ENCODE measurements at places on chromosomes 2 and 18.
A peak's percentile ranks its signal among the peaks of the same experiment; 100 is the strongest.

GRCh38 chr2:61534926-61535325 is 3.2 kb downstream of the XPO1 start:
- DNase-seq: no peak

GRCh38 chr2:167192833-167193232 is 304.6 kb downstream of the XIRP2 start:
- no peak for DNase-seq

DNA sequence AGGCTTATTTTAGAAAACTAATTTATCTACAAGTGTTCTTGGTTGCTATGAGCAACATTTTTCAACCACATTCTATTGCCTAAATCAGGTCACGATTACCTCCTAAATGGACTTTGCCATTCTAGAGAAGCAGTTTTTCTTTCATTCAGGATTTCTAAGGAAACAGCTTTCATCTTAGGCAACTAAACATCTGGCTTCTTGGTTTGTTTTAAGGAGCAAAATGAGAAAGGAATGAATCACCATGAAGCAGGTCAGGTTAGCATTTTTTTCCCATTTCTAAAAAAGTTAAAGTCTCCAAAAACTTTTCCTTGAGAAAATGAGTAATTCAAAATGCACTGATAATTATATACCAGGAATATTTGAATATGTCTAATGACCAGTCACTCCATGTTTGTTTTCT is 114.8 kb downstream of the GAREM1 start:
- no peak for DNase-seq

GRCh38 chr2:186101616-186102015 is 363.0 kb downstream of the FSIP2 start:
- no peak for DNase-seq

GRCh38 chr2:58651930-58652329 is 410.8 kb upstream of the FANCL start:
- DNase-seq: no peak

GRCh38 chr18:9825571-9826073 is 60.2 kb upstream of the TXNDC2 start:
- DNase-seq: no peak

DNA sequence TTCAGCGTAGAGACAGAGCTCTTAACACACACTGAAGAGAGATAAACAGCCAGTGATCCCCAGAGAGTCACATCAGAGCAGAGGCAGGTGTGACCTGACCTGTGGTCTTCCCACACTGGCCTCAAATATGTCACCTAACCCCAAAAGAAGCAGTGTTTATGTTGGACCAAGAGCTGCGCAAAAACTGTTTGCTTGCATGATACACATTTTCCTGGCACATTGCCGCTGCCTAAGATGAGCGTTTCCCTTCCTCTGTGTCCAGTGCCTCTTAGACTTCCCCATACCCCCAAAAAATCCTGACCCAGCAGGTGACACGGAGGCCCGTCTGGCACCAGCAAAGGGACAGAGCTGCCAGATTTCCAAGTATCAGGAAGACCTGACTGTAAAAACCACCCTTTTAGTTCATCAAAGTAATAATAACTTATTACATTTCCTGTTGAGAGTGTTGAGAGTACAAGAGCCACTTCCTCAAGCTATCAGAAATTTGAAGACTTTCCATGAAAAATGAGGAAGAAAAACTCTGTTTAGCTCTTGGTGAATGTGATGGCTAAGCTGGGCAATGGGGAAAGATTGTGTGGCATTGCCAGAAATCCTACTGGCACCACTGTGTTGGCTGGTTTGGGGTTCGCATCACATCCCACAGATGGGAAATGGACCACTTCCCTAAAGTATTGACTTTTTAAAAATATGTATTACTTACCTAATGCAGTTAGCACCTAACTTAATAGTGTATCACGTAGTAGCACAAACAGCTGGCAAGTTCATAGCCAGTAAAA is 6.7 kb downstream of the TNFRSF11A start:
- no peak for DNase-seq

- no peak for DNase-seq
Measured at GRCh38 chr2:6627316-6627715, 238.4 kb downstream of the CMPK2 start.

- DNase-seq: no peak
Measured at GRCh38 chr18:54330768-54331548, 26.7 kb downstream of the STARD6 start.

DNA sequence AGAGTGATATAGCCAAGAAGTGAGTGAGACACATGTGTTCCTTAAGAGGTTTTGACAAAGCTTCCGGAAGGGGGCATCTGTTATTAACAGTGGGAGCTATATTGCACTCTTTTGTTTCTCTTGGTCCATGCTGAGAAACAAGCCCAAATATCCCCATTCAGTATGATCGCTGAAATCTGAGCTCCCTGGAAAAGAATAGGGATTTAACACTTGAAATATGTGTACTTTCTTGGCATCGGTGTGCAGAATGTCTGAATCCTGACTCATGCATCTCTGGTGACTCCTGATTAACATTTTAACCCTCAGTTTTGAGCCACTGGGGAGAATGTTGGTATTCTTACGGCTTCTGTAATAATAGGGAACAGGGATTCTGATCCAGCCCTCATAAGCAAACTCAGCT is 448.1 kb downstream of the TSN start:
- DNase-seq: no peak

GRCh38 chr18:23284629-23285028 is 149.3 kb downstream of the CABLES1 start:
- no peak for DNase-seq

DNA sequence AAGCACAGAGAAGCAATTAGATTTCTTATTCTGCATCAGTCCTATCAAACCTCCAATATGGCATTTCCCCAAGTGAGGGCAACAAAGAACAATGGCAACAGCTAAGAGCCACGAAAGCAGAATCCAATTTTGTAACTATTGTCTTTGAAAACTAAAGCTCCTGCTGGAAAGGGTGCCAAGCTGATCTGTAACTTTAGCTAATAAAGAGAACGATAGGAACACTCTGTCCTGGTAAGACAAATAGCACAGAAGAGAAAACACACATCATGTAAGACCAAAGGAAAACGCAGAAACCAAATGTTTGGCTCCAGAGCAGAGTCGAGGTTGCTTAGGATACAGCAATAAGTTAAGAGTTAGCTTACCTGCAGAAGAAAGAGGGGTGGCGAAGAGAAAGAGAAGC is 160.5 kb downstream of the STK39 start:
- DNase-seq: no peak

GRCh38 chr2:188515918-188516317 is 224.2 kb downstream of the GULP1 start:
- no peak for DNase-seq

- DNase-seq: no peak
Measured at GRCh38 chr2:10688921-10689807, 611 bp downstream of the NOL10 start.

DNA sequence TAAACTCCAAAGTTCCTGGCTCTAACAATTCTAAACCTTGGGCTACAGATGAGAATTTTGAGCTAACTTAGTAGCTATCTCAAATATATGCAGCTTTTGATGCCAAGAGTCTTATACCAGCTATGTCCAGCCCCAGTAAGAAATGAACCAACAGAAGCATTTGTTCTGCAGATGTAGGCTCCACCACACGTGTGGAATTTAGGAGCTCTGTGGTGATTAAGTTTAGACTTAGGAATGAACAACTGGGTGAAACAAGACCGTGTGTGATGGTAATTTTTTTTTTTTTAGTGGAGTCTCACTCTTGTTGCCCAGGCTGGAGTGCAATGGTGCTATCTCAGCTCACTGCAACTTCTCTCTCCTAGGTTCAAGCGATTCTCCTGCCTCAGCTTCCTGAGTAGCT is 179.7 kb downstream of the ANKRD30B start:
- DNase-seq: no peak

GRCh38 chr2:205496772-205497171 is 185.5 kb upstream of the NRP2 start:
- DNase-seq: no peak

GRCh38 chr2:25265802-25266201 is 75.9 kb downstream of the DNMT3A start:
- DNase-seq: no peak

DNA sequence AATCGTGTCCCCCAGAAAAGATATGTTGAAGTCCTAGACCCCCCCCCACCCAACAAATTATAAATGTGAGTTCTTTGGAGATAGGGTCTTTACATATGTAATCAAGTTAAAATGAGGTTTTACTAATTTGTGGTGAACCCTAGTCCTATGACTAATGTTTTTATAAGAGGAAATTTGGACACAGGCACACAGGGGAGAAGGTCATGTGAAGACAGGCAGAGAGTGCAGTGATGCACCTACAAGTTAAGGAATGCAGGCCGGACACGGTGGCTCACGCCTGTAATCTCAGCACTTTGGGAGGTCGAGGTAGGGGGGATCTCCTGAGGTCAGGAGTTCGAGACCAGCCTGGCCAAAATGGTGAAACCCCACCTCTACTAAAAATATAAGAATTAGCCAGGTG is 5.8 kb upstream of the PMAIP1 start:
- DNase-seq: no peak

DNA sequence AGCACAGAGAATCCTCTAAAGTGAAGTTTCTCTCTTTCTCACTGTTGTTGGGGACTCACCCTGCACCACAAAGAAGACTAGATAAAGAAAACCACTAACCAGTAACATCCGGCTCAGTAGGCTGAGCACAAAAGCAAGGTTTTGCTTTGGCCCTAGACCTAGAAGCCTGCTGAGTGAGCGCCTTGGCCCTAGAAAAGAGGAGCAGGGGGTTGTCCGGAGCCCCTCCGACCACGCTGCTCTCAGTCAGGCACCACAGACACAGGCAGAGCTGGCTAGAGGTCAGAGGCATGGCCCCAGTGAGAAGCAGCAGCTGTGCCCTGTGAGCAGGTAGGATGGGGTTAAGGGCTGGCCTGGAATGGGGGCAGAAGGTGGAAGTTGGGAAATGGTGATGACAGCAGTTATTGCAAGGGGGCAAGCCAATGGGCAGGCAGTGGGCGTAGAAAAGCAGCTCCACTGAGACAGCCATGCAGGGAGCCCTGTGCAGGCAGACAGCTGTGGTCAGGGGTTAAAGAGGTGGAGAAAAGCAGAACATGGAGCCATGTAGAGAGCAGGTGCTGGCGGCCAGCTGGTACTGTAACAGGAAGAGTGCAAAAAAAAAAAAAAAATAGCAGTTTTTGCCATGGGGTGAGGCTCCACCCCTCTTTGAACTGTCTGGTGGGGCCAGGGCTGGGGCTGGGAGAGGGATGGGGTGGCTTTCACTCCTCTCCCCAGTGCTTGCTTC is 36.9 kb upstream of the SLC14A1 start:
- DNase-seq: no peak

DNA sequence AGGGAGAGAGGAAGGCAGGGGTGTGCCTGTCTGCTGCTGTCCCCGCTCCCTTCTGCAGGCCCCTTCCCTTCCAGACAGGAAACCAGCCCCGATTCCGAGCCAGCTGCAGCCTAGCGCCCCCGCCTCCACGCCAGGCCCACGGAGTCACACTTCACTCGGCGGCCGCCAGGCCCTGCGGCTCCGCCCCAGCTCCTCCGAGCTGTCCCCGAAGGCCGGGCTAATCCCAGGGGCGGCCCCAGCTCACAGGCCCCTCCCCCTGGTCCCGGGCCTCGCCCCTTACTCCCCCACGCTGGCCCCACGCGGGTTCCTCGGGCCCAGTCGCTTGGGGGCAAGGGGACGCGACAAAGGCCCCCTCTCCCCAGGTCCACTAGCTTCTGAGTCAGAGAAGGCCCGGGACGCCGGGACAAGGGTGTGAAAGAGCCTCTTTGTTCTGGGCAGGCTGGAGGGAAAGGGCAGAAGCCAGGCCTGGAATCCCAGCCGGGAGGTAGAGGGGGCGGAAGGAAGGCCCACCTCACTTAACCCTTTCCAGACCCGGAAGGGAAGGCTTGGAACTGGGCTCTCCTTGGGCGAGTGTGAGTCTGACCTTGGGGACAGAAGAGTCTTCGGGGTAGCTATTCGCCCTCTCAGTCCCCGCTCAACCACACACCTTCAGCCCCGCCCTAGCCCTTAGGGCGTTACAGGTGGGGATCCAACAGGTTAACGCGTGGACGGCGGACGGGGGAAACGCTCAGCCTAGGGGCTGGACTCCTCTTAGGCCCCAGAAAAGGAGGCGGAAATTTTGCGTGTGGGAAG is 1.2 kb downstream of the RTKN start:
- peak; percentile 88 for DNase-seq

DNA sequence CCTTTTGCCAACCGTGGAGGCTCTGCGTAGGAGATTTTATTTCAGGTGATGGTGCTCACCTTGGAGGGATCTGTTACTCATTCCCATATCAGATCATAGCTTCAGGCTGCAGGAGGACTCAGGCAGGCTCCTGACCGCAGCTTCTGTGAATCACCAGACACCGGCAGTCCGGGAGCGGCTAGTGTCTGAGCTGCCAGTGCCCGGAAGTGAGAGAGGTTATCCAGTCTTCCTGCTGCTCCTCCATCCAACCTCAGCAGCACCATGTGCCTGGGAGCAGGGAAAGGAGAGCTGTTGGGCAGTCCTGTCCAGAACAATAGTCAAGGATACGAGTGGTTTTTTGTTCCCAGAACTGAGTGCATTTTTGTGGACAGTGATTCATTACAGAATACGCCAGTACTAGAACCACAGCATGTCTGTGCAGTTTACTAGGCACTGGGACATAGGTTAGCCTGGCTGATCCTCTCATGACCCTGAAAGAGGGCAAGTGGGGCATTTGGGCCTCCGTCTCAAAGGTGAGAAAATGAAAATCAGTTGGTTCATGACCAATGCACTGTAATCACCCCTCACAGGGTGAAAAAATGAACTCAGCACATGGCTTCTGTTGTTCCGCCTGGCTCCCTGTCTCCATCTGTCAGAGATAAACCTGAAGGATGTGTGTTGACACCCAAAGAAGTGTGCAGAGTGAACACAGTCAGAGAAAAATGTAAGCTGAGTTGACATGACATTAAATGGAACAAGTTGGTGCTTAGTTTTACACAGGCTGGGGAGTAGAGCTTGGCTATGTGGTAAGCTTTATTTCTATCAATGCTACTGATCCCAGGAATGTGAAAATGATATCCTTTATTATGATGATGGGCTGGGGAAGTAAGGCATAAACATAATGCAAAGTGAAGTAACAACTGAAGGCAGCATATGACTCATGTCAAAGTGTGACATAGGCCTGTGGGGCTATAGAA is 12.2 kb downstream of the FHOD3 start:
- peak; percentile 73 for DNase-seq

DNA sequence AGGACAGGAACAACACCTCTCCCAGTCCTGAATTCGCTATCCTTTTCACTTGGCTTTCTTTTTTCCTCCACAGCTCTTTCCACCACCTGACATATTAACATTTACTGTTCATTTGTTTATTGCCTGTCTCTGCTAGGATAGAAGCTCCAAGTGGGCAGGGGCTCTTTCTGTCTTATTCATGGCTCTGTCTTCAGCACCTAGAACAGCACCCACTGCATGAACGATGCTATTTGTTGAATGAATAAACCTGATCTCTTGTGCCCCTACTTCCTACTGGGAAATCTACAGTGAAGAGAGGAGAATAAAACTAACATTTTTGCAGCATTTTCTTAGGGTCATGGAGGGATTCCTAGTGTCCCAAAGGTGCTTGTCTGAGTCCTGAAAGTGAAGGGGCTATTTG is 24.4 kb upstream of the GAREM2 start:
- DNase-seq: no peak

DNA sequence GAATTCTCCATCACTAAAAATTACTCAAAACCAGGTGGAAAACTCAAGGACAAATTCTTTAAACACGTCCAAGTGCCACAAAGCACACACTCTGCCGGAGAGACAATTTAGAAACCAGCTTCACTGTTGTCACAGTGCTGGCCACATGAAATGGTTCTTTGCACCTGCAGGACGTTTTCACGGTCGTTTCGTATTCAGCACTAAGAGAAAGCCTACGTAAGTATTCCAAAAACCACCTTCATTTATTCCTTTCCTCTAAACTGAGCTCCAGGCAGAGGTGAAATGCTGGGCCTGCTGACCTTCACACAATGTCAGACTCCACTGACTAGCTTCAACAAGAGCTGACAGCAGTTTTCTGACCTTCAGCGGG is 680 bp downstream of the ATP5F1A start:
- no peak for DNase-seq

Measured in ureter (tissue), 1 donor.